ENCODE measurements at places on chromosomes 3 and 15. TPM values are rescaled to one million over a fixed set of nuclear protein-coding genes. Genes with fewer than 3 reads are reported as not detected.

GRCh38 chr15:40906091-40906990 lies 12.1 kb downstream of the VPS18 start:
- H3K27ac ChIP-seq, result peak overlapping the region; percentile 82
- peaks cover 27% of the 10 kb centered on the region for H3K4me1 ChIP-seq
- DNase-seq, result peak; percentile 91
- H3K27me3 ChIP-seq, result no peaks in the 10 kb centered on the region
- H3K4me3 ChIP-seq, result peak overlapping the region; percentile 69
- H3K36me3 ChIP-seq, result peaks cover 10% of the 10 kb centered on the region

DNA sequence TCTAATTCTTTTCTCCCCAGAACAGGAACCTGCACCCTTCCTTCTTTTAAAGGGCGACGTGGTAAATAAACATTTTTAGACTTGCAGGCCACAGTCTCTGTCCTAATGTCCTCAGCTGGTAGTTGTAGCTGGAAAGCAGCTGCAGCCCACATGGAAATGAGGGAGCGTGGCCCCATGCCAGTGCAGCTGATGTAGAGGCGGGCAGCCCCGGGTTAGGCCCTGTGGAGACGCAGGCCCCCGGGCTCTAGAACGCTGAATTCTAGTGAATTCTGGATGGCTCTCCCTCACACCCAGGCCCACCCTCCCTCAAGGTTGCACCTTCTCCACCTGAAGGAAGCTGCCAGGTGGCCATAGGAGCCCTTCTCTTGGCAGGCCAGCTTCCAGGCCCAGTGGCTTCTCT lies 52.3 kb downstream of the PGPEP1L start:
- H3K36me3 ChIP-seq, result peaks cover 27% of the 10 kb centered on the region
- H3K27ac ChIP-seq, result no peak overlapping the region
- H3K27me3 ChIP-seq, result no peaks in the 10 kb centered on the region
- peaks cover 17% of the 10 kb centered on the region for H3K4me1 ChIP-seq
- DNase-seq, result no peak

DNA sequence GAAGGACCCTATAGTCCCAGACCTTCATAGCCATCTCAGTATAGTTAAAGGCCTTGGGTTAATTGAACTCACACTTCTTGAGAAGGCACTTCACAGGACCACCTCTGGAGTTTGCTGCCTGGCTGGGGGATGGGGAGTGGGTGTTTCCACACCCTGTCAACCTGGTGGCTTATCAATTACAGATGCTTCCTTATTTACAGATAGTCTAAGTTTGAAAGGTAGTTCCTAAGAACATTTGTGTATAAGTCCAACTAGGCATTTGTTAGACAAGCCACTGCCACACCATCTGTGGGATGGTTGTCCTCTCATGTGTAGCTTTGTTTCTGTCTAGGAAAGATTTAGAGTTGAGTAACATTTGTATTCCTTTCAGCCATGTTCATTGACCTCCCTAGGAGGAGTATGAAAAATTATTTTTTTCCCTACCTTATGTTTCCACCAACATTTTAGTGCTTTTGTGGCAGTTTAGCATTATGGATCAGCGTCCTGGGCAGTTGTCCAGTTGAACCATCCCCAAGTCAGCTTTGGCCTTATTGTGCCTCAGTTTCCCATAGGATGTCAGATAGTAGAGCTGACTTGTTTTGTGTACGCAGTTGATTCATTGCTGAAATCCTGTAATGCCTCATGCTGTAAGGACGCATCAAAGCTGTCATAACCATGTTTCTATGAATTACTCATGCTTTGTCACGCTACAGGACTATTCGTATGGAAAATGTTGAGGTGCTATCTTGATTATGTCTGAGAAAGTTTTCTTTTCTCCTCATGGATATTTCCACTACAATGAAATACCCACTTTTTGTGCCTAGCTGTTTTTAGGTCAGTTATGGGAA lies 21.2 kb upstream of the SIAH2 start:
- H3K36me3 ChIP-seq, result no peaks in the 10 kb centered on the region
- DNase-seq, result no peak
- H3K4me1 ChIP-seq, result peaks cover 50% of the 10 kb centered on the region
- peaks cover 6% of the 10 kb centered on the region for H3K27me3 ChIP-seq
- H3K4me3 ChIP-seq, result peak overlapping the region; percentile 28

GRCh38 chr3:12571986-12572385 lies 15.1 kb downstream of the MKRN2 start:
- no peak overlapping the region for H3K27ac ChIP-seq
- H3K27me3 ChIP-seq, result no peaks in the 10 kb centered on the region
- DNase-seq, result no peak

GRCh38 chr3:37945156-37945806 lies 45.3 kb upstream of the VILL start:
- H3K27me3 ChIP-seq, result no peaks in the 10 kb centered on the region
- no peak overlapping the region for H3K4me3 ChIP-seq
- no peaks in the 10 kb centered on the region for H3K36me3 ChIP-seq

GRCh38 chr15:65512807-65513416 lies 4.6 kb downstream of the DPP8 start:
- DNase-seq, result no peak
- no peak overlapping the region for H3K27ac ChIP-seq
- peaks cover 26% of the 10 kb centered on the region for H3K36me3 ChIP-seq
- no peak overlapping the region for H3K4me3 ChIP-seq

DNA sequence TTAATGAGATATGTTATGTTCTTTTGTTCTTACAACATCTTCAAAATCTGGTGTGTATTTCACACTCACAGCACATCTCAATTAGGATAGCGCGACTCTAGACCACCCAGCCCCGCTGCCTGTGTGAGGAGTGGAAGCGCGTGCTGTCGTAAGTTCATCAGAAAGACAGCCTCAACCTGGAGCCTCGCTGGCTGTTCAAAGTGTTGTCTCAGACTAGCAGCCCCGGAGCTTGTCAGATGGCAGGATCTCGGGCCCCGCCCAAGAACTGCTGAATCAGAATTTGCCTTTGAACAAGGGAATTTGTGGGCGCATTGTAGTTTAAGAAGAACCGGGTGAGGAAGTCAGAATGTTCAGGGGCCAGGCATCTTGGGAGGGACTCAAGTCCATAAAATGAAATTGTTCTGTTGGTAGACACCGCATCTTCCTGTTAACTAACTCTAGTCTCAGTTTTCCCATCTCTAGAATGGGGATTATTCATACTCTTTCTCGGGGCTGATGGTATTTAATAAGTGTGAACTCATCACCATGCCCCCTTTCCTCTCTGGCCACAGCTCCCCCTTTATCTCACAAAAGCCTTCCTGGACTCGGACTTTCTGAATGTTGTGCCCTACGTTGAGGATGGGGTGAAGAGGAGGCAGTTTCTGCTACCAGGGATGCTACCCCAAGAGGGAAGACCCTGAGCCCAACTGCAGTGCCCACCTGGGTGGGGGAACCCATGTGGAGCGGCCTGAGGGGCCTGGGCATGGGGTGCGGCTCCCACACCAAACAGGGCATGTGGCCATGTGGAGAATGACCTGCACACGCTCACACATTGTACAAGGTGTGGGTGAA lies 40.4 kb downstream of the BHLHE40 start:
- peak; percentile 88 for DNase-seq
- H3K4me3 ChIP-seq, result no peak overlapping the region
- peak overlapping the region; percentile 51 for H3K27ac ChIP-seq
- H3K36me3 ChIP-seq, result no peaks in the 10 kb centered on the region

- H3K27me3 ChIP-seq, result peaks cover 28% of the 10 kb centered on the region
- H3K27ac ChIP-seq, result no peak overlapping the region
These were observed 265.4 kb downstream of the VPS13C start for GRCh38 chr15:61794881-61795280.

- no peak overlapping the region for H3K27ac ChIP-seq
- no peaks in the 10 kb centered on the region for H3K27me3 ChIP-seq
- peaks cover 18% of the 10 kb centered on the region for H3K36me3 ChIP-seq
- H3K4me3 ChIP-seq, result no peak overlapping the region
- no peak for DNase-seq
These were observed 3.2 kb downstream of the ULK3 start for GRCh38 chr15:74839526-74840395.

GRCh38 chr3:190863119-190863465 lies 598 bp upstream of the GMNC start:
- H3K27me3 ChIP-seq, result peaks cover 46% of the 10 kb centered on the region
- H3K4me1 ChIP-seq, result peaks cover 7% of the 10 kb centered on the region
- no peaks in the 10 kb centered on the region for H3K36me3 ChIP-seq
- peak overlapping the region; percentile 18 for H3K4me3 ChIP-seq

DNA sequence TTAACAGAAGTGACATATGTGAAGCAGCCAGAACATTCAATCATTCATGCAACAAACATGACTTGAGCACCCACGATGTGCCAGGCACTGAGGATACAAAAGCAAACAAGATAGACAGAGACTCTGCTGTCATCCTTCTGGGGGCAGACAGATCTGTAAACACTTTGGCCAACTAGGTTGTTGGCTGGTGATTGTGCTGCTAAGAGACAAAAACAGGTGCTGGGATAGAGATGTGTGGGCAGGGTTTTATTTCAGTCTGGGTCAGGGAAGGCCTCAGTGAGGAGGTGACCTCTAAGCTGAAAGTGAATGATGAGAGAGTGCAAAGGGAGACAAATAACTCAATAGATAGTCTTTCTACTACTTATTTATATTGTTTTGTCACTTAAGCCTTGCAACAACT lies 147.0 kb upstream of the VEPH1 start:
- H3K4me3 ChIP-seq, result no peak overlapping the region
- no peak for DNase-seq
- H3K36me3 ChIP-seq, result no peaks in the 10 kb centered on the region
- H3K4me1 ChIP-seq, result no peaks in the 10 kb centered on the region
- no peak overlapping the region for H3K27ac ChIP-seq
- H3K27me3 ChIP-seq, result peaks cover 3% of the 10 kb centered on the region

DNA sequence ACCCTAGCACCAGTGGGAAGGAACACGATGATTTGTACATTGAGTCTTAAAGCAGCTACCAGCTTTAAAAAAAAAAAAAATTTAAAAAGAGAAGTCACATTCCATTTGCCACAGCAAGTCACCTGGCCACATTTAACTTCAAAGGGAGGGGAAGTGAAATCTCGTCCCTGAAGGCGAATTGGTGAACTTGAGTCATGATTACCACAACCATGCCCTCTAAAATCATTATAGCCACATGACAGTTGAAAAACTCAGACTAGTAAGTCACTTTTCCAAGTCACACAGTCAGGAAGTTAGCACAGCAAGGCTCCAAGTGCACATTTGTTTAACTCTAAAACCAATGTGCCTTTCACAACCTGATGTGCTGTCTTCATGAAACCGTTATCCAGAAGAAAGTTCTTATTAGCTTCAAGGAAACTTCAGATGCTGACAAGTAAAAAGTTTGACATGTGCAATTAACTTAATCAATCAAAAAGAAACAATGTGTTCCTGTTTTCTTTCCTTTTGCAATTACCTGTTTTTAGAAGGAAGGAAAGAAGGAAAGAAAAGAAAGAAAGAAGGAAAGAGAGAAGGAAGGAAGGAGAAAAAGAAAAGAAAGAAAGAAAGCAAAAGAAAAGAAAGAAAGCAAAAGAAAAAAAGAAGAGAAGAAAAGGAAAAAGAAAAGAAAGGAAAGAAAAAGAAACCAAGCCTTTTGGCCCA lies 8.3 kb upstream of the THSD4 start:
- H3K27ac ChIP-seq, result no peak overlapping the region
- no peaks in the 10 kb centered on the region for H3K36me3 ChIP-seq
- peaks cover 3% of the 10 kb centered on the region for H3K4me1 ChIP-seq
- H3K4me3 ChIP-seq, result no peak overlapping the region
- DNase-seq, result no peak

GRCh38 chr3:184814214-184814613 lies 2.2 kb downstream of the VPS8 start:
- H3K27me3 ChIP-seq, result no peaks in the 10 kb centered on the region
- DNase-seq, result no peak
- peak overlapping the region; percentile 4 for H3K27ac ChIP-seq

GRCh38 chr15:80174017-80174746 lies 21.4 kb downstream of the FAH start:
- H3K4me3 ChIP-seq, result no peak overlapping the region
- peaks cover 16% of the 10 kb centered on the region for H3K36me3 ChIP-seq
- no peaks in the 10 kb centered on the region for H3K27me3 ChIP-seq
- DNase-seq, result no peak
- H3K27ac ChIP-seq, result no peak overlapping the region
- peaks cover 2% of the 10 kb centered on the region for H3K4me1 ChIP-seq

DNA sequence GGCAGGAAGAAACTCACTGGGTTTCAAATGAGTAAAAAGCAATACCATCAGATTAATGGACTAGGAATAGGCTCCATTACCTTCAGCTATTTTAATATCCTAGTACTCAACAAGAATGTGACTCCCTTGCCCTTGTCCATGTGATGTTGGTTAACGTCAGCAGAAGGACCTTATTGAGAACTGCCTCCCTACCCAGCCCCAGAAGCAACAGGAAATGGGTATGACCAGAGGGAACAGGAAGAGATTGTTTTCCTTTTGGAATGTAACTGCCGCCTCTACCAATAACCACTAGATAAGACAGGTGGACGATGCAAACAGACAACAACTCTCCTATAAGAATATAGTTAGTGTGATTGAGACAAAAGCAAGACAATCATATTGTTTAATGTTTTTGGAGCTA lies 10.4 kb upstream of the MME start:
- H3K27me3 ChIP-seq, result no peaks in the 10 kb centered on the region
- DNase-seq, result no peak
- H3K27ac ChIP-seq, result no peak overlapping the region
- H3K36me3 ChIP-seq, result no peaks in the 10 kb centered on the region
- no peaks in the 10 kb centered on the region for H3K4me1 ChIP-seq
- no peak overlapping the region for H3K4me3 ChIP-seq

DNA sequence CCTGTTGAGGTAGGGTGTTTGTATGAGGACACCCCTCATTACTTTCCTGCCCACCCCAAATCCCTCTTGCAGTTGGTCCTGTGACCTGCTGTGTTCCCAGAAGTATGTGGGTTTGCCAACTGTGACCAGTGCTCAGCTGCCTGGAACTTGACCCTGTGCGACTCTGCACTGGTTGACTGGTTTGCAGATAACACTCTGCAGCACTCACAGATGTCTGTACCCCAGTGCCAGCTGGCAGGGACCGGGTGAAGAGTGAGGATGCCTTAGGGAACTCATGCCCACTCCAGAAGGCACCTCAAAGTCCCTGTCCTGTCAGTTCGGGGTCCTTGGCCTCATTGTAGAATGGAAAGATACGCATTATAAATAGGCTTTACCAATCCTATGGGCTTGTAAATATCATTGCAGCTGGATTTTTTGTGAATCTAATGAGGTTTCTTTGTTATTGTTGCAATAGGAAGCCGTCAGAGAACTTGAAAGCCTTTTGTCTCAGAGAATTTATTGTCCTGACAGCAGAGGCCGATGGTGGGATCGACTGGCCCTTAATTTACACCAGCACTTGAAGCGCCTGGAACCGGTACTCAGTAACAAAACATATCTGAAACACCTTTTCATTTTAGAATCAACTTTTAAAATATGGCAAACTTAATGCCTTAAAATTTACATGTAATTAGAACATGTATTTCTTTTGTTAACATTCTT lies 18.2 kb downstream of the FAN1 start:
- no peak overlapping the region for H3K4me3 ChIP-seq
- H3K36me3 ChIP-seq, result peaks cover 27% of the 10 kb centered on the region
- no peak overlapping the region for H3K27ac ChIP-seq
- DNase-seq, result no peak

GRCh38 chr15:74322558-74323180 lies 44.8 kb downstream of the CYP11A1 start:
- no peak overlapping the region for H3K27ac ChIP-seq
- no peak overlapping the region for H3K4me3 ChIP-seq
- H3K36me3 ChIP-seq, result no peaks in the 10 kb centered on the region
- H3K4me1 ChIP-seq, result peaks cover 2% of the 10 kb centered on the region
- DNase-seq, result peak; percentile 80

- peaks cover 10% of the 10 kb centered on the region for H3K36me3 ChIP-seq
- no peak overlapping the region for H3K4me3 ChIP-seq
- DNase-seq, result peak; percentile 48
- H3K27me3 ChIP-seq, result no peaks in the 10 kb centered on the region
These were observed 26.8 kb downstream of the SLC6A6 start for GRCh38 chr3:14429237-14429636.

The SYNM gene
- total RNA-seq, result 0.09 TPM

The IL20RB gene
- total RNA-seq, result 1.1 TPM

The TUSC7 gene
- total RNA-seq, result not detected

The SLC12A1 gene
- total RNA-seq, result not detected

The PYGO1 gene
- not detected for total RNA-seq

The GNAT1 gene
- total RNA-seq, result not detected
